ENCODE measurements at places on chromosomes 5 and 9.

GRCh38 chr9:99000476-99001395, 57.0 kb downstream of the COL15A1 start:
- no peak for DNase-seq

DNA sequence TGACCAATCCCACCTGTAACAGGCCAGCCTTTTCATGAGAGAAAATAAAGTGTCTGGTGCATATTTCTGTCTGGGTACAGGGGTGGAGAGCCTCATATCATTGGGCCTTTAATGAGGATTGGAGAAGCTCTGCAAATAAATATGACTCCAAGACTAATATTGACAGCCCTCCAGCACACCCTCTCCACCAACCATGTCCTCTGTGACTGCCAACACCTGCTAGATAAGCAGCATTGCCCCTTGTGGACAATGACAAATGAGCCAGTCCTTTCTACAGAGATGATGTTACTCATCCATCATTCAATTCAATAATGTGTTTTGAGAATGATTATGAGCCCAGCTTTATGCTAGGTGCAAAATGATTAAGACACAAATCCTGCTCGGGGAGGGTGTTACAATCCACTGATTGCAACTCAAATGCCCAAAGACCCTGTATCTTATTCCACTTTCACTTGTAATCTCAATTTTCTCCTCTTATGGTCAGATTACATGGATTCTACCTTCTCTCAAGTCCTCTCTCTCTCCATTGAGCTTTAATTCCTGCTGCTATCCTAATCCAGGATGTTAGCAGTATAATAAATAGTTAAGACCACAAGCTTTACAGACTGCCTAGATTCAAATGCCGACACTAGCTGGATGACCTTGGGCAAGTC, 2.1 kb upstream of the GFRA3 start:
- no peak for DNase-seq

DNA sequence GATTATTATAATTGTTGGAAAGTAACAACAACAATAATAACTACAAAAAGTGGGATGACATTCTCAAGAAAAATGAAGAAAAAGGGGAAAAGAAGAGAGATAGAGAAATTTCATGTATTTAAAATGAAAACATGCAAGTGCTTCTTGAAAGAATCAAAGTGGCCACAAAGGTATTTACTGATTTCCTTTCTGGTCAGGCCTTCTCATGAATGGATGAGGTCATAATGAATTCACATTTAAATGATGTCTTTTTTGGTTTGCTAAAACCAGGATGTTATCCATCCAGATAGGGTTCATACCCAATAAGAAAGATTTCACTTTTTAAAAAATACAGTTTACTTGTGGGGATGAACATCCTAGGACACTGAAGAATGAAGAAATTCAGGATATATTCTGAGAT, 446.4 kb upstream of the PTGER4 start:
- DNase-seq: no peak

GRCh38 chr5:168295574-168296201, 4.2 kb downstream of the WWC1 start:
- DNase-seq: no peak

DNA sequence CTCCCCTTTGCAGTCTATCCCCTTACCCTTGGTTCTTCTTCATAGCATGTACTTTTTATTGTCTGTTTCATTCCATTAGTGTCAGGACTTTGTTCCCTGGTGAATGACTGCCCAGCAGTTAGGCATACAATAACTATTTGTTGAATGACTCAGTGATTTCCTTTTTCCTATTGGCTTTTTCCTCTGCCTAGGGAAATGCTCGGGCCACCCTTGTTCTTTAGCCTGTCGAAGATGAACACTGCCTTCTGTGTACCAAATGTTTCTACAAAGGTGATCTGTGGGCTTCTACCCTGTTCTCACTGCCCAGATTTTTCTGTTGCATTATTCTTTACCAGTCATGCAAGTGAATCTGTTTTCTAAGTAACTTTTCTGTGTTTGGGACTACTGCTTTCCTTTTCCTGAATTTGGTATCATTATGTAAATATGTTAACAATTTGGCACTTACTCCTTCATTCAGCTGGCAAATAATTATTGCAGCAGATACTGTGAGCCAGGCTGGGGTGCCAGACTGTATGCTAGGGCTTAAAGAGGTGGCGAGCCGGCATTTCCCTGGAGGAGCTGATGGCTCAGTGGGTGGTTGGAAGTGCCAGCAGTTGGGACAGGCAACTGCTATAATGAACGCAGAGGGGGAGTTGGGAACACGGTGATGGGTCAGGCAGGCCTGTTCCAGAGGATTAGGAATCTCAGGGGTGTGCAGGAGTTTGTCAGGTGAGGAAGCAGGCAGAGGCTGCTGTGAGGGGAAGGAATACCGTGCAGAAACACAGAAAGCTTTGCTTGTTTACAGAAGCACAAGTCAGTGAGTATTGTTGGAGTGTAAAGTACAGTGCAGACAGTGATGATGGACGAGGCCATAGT, 30.6 kb downstream of the KDM4C start:
- DNase-seq: no peak

GRCh38 chr9:114591291-114591787, 3.8 kb downstream of the ATP6V1G1 start:
- DNase-seq: no peak

DNA sequence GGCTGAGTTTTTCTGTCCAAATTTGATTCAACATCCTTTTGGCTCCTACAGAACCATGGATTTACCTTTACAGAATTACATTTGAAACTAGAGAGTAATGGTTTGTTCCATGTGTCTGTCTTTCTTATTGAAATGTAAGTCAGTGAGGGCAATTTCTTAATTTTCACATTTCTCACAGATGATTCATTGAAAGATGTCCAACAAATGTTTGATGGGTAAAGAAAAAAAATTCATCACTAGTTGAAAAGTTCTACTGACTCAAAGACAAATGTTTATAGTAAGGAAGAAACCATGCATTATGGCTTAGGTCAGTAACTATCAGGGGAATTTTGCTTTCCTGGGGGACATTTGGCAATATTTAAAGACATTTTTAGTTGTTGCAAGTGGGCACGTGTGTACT, 131.6 kb upstream of the TRPM3 start:
- no peak for DNase-seq

- DNase-seq: no peak
Measured at GRCh38 chr5:76867038-76867437, 17.2 kb downstream of the S100Z start.

- no peak for DNase-seq
Measured at GRCh38 chr5:159440235-159440634, 109.9 kb upstream of the IL12B start.

DNA sequence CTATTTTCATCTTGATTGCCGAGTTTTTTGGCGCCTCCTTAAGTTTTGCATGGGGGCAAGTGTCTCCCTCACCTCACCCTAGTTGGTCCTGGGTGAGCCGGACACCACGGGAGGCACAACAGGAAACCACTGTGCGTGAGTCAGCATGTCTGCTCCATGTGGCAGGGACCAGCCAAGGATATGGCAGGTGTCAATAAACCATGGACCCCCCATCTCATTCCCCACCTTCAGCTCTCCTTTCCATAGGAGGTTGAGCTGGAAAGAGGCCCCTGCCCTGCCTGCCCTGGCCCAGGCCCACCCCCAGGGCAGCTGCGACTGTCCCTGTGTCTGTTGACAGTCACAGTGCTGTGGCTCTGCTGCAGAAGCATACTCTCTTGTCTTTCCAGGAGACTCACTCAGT, 3.1 kb downstream of the SPACA9 start:
- DNase-seq: no peak

GRCh38 chr5:168611165-168611564, 32.0 kb upstream of the PANK3 start:
- DNase-seq: no peak

DNA sequence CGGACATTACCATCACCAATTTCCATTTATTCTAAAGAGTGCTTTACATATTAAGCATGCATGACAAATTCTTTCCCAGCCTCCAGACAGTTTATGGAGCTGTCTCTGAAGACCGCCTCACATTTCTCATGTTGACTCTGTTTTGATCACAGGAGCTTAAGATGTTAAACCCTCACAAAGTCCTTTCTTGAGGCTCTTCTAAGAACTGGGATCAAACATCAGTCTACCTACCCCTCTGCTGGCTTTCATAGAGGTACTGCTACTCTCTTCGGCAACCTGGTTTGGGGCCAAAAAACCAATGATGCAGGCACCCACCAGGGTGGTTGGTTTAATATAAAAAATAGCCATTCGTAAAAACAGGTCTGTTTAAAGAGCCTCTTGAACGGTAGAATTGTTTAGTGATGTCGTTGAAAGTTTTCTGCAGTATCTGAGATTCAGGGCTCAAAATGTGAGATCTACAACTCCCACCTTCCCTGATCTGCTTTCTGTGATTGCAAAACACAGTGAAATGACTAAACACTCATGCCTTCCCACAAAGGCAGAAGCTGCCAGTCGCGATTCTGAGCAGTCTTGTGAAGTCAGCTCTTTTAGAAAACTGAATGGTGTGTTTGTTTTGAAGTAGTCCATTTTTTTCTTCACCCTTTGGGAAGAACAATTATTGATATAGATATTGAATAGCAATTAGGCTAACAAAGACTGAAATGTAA, 3.5 kb downstream of the RXFP3 start:
- no peak for DNase-seq

- no peak for DNase-seq
Measured at GRCh38 chr5:151357792-151358191, 10.4 kb upstream of the SLC36A2 start.

- DNase-seq: no peak
Measured at GRCh38 chr5:147754372-147755122, 28.0 kb downstream of the JAKMIP2 start.

- peak; percentile 47 for DNase-seq
Measured at GRCh38 chr9:133112663-133113026, 8.4 kb downstream of the RALGDS start.

DNA sequence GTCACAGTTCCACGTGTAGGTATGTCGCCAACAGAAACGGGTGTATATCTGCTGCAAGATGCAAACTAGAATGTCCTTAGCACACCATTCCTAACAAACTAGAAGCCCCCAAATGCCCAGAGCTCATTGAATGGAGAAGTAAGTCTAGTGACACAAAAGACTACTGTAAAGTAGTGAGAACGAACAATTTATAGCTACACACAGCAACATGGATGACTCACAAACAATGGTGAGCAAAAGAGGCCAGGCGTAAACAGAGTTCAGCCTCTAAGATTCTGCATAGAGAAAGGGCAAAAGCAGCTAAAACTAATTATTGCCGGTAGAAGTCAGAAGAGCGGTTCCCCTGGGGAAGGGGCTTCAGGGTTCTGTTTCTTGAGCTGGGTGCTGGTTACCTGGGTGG, 74.7 kb downstream of the AMBP start:
- DNase-seq: no peak
